Stimulated activated CD4-positive, alpha-beta T cell treated with anti-CD3 and anti-CD28 coated beads, Interleukin-1b, Interleukin-23, amount 100 ng/mL, for 48 hours (primary cell): ENCODE measurements at places on chromosomes 13 and 19.

GRCh38 chr13:24858953-24859352 is 95.0 kb downstream of the RNF17 start:
- no peak for DNase-seq

DNA sequence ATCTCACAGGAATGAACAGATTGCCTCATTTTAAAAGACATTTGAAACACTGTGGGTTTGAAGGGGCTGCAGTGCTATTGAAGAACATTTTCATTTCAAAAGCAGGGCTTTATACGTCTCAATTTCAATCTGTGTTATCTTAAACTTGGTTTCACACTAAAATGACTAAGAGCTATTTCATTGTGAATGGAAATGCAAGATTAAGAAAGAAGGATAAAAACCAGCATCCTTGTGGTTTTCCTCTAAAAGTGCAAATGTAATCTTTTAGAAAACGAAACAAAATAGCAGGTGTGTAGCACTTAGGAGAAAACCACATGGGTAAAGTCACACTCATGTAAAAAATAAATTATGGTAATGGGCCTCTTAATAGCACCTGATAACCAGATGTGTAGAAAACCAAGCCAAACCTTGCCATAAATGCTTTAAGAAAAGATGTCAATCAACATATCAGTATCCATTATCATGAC is 397.7 kb downstream of the GPC6 start:
- no peak for DNase-seq

- no peak for DNase-seq
These were observed 12.6 kb upstream of the ERFL start for GRCh38 chr19:41940731-41941409.

GRCh38 chr13:101915755-101916107 is 463.3 kb downstream of the ITGBL1 start:
- DNase-seq: no peak

GRCh38 chr13:112240076-112240475 is 136.1 kb upstream of the SPACA7 start:
- no peak for DNase-seq

- no peak for DNase-seq
These were observed 22.1 kb downstream of the STARD13 start for GRCh38 chr13:33263484-33263883.

DNA sequence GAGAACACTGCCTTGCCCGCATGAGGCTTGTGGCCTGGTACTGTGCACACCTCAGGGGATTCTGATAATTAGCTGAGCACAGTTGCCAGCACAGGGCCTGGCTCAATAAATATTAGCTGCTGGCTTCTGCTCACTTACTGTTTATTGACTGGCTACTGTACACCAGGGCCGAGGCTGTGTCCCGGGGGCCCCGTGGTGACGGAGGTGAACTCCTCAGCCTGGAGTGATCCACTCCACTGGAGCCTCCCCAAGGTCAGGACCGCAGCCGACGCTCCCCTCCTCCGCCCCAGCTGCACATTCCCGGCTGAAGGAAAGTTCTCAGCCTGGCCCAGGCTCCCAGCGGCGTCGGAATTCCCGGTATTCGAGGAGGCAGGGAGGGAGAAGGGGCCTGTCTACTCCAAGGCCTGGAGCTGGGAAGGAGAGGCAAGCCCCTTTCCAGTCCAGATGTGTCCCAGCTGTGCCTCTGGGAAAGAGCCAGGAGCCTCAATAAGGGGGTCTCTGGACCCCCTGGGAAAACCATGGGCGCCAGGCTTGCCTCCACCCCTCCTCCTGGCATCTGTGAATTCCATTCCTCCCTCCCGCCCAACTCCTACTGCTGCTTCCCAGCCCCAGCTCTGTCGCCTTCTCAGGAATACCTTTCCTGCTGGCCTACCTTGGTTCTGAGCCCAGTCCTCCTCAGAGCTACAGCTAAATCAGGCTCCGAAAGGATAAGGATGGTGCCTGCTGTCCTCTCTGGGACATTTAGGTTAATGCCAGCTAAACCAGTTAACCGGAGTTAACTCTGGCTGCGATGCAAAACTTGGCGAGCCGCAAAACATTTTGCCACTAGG is 7.3 kb downstream of the RPS16 start:
- DNase-seq: no peak

GRCh38 chr13:27923794-27924528 is 4.2 kb downstream of the PDX1 start:
- no peak for DNase-seq

- DNase-seq: no peak
These were observed 1064.4 kb downstream of the UQCRFS1 start for GRCh38 chr19:28148554-28148953.

GRCh38 chr13:97743938-97744337 is 209.5 kb upstream of the IPO5 start:
- DNase-seq: no peak

DNA sequence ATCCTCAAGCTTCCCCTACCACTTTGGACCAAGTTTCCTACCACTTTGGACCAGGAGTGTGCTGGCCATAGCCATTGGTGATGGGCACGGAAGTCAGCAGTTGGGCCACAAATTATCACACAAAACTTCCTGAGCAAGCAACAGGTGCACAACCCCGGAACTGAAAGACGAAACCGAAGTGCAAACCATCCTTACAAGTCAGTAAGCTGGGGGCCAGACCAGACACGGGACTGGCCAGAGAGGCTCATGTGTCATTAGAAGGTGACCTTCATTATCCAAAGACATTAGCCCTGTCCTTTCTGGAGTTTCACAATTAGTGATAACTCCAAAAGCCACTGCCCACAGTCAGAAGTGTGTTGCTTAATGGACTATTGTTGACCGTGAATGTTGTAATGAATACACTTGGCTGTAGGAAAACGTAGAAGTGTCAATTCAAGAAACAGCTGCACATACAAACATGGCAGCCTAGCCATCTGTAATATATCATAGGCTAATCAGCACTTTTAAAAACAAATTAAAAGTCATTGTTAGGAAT is 244.1 kb upstream of the IRS2 start:
- DNase-seq: no peak

- no peak for DNase-seq
These were observed 13.1 kb upstream of the CEACAM16 start for GRCh38 chr19:44685877-44686276.

GRCh38 chr19:13712767-13713201 is 51.5 kb upstream of the MRI1 start:
- DNase-seq: no peak

- DNase-seq: no peak
These were observed 254.8 kb downstream of the DCT start for GRCh38 chr13:94224670-94225069.

DNA sequence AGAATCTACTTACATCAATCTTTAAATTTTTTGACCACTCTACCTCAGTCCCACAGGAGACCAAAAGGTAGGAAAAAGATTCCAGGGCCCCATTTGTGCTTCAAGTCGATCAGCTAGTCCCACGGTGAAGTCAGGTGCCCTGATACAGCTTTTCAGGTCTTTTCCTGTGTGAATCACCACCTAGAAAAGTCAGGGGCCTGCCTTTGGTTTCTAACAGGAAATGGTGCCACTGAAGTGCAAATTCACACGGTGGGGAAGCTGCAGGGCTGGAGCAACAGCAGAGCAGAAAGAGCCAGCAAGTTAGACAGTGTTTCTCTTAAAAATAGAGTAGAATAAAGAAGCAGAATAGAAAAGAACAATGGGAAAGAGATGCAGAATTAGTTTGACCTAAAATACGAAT is 107.5 kb downstream of the KLF12 start:
- peak; percentile 67 for DNase-seq

- DNase-seq: no peak
These were observed 506.7 kb downstream of the KCTD12 start for GRCh38 chr13:76379341-76380105.

DNA sequence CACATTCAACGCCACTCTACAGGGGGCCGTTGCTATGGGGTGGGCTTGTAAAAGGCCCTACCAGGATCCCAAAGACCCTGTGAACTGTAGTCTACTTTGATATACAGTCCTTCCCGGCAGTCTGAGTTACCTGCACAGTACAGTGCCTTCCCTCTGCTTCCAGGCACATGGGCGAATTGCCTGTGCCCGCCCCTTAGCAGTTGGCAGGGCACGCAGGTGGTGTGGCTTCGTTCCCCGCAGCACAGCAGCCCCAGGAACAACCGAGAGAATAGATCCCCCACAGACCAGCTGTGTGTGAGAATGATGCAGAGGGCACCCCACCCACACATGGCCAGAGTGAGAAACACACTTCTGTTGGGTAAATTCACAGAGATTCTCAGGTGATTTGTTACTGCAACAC is 60.6 kb downstream of the MRPL57 start:
- DNase-seq: no peak

- DNase-seq: peak; percentile 24
These were observed 5.2 kb upstream of the ZNF507 start for GRCh38 chr19:32339988-32340874.

- DNase-seq: no peak
These were observed 11.3 kb downstream of the DPY19L3 start for GRCh38 chr19:32416749-32417456.
